ENCODE measurements at places on chromosomes 3 and 15.

- DNase-seq = no peak
These were observed 27.6 kb upstream of the CXCR6 start for GRCh38 chr3:45915518-45916231.

- DNase-seq = no peak
These were observed 835 bp downstream of the SEMA5B start for GRCh38 chr3:123026565-123027291.

GRCh38 chr15:70523192-70523591 lies 240.2 kb downstream of the UACA start:
- no peak for DNase-seq

DNA sequence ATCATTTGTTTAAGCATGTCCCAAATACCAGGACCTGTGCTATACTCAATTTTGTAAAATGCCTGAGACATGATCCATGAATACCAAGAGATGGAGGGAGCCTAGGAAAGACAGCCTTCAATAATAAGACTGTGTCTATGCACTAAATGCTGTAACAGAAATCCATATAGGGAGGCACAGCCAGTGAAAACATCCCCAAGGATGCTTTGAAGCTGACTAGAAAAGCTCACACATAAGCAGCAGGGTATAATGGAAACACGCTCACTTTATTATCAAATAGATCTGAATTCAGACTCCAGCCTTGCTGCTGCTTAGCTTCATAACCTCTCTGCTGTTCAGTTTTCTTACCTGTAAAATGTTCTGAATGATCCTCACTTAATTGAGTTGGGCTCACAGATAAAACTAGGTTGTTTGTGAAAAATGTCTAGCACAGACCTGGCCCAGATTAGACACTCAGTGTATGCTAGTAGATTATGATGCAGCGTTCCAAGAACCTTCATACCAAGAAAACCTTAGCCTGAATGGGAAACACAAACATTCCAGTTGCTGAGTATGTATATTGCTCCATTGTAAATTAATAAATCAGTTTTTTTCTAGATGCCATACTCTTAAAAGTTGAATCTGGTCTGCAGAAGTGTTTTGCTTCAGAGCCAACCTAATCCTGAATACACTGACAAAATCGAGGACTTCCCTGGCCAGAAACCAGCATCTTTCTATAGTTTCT lies 3.8 kb upstream of the LARP6 start:
- no peak for DNase-seq

GRCh38 chr15:69096196-69096595 lies 64.2 kb upstream of the GLCE start:
- no peak for DNase-seq

DNA sequence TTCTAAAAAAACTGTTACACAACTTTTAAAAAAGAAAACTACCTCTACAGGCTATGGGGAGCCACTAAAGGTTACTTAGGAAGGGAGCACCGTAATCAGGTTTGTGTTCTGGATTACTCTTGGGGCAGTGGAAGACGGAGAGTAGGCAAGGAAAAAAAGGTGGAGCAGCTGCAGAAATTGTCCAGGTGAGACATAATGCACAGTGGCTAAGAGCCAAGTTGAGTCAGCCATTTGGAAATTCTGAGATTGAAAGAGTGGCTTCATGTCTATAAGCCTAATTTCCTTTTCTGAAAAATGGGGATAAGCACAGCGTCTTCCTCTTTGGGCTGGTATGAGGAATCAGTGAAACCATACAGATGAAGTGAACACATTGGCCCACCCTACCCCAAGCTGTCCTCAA lies 195.2 kb downstream of the CADPS start:
- no peak for DNase-seq

GRCh38 chr15:99564221-99565048 lies 1.3 kb upstream of the MEF2A start:
- DNase-seq = peak; percentile 29

- DNase-seq = no peak
These were observed 2.7 kb downstream of the RIOX2 start for GRCh38 chr3:97969541-97969940.

DNA sequence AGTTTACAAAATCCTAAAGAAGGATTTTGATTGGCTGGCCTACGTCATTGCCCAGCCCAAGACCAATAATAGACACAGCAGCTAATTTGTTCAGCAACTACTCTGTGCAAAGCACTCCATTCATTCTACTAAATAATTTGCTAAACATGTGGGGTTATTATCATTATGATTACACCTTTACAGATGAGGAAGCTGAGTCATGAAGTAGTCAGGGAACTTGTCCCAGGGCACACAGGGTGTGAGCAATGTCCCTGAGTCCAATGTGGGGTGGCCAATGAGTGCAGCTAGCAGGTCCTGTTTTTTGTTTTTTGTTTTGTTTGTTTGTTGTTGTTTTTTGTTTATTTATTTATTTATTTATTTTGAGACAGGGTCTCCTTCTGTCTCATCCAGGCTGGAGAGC lies 183.6 kb downstream of the ABHD5 start:
- DNase-seq = no peak

GRCh38 chr3:14307656-14308302 lies 94.6 kb upstream of the SLC6A6 start:
- DNase-seq = no peak

GRCh38 chr3:57783186-57784088 lies 27.3 kb downstream of the SLMAP start:
- DNase-seq = no peak

DNA sequence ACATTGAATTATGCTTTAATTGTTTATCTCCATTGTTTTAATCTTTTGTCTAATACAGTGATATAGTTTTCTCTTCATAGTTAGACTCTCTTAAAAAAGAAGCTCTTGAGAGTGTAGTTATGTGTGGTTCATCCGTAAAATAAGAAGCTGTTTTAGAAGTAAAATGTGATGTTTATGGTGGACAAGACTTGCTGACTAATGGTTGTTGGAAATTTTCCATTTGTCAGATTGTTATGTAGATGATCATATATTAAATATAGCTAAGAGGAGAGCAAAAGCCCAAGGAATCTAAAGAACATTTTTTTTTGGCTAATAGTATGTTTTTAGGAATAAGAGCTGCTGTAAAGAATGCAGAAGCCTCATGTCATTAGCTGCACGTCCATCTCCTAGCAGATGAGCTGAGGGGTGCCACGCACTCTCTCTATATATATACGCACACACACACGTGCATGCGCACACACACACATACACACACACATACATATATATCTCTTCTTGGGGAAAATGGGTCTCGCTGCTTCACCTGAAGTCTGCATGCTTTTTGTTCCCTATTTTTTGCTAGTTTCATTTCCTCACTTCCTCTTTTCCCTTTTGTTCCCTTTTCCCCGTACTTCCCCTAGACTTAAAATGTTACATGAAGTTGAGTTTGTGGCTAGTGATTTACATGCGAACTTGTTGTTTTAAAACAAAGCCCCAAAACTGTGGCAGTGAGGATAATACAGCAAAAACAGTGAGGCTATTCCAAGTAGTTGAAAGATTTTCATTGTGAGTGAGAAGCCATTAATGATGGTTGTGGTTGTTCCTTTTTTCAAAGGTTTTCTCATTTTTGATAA lies 107.8 kb downstream of the MBNL1 start:
- DNase-seq = no peak

GRCh38 chr3:48565591-48566400 lies 2.2 kb upstream of the UCN2 start:
- no peak for DNase-seq

- no peak for DNase-seq
These were observed 432.5 kb downstream of the MFSD1 start for GRCh38 chr3:159234306-159234705.

DNA sequence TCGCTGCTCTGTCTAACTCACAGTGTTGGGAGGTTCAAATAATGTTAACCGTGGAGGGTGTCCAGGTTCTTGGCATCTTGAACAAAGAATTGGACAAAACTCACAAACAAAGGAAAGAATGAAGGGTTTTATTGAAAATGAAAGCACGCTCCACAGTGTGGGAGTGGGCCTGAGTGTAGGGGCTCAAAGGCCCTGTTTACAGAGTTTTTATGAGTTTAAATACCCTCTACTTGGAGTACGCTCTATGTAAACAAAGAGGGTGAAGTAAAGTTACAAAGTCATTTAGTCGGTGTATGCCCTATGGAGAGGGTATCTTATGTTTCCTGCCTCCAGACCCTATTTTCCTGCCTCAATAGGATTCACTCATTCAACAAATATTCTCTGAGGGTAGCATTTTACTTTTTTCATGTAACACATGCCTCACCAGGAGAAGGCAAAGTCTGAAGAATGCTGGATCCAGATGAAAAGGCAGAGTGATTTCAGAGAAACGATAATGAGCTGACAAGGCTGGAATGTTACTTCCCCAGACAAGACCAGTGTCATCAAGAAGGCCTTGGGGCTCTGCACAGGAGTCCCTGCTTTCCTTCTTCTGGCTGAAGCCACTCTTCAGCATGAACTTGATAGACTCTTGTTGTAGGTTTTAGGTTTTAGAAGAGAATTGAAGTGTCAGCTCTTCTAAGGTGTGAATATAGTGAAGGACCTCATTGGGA lies 163.6 kb downstream of the FAM43A start:
- DNase-seq = no peak

DNA sequence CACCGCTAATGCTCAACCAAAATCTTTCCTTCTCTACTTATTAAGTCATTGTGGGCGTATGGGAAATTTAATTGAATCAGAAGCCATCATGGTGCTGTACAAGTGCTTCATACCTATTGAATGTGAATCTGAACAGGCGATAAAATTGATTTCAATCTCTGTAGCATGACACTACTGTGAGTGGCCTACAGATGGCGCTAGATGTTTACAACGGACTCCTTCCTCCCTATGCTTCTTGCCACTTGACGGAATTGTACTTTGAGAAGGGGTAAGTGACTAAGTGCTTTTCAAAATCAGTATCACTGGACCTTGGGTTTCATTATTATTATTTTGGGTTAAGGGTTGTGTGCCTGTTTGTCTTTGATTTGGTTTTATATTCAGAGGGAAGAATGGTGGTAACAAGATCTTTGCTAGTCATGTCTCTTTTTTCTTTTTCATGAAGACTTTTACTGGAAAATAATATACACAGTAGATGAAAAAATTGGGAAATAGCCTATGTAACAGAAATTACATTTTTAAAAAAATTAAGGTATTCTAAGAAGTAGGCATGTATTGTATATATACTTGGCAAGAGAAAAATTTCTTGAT lies 35.4 kb downstream of the ACP3 start:
- DNase-seq = peak; percentile 72

- no peak for DNase-seq
These were observed 239.2 kb downstream of the THRB start for GRCh38 chr3:24255414-24255813.

GRCh38 chr3:23741036-23741706 lies 64.6 kb upstream of the UBE2E1 start:
- DNase-seq = no peak

- DNase-seq = peak; percentile 88
These were observed 88.3 kb downstream of the TMEM266 start for GRCh38 chr15:76147906-76148570.

- peak; percentile 50 for DNase-seq
These were observed 242.8 kb upstream of the UBE2E2 start for GRCh38 chr3:22960105-22960984.

- no peak for DNase-seq
These were observed 18.2 kb upstream of the ADPGK start for GRCh38 chr15:72801590-72802325.

DNA sequence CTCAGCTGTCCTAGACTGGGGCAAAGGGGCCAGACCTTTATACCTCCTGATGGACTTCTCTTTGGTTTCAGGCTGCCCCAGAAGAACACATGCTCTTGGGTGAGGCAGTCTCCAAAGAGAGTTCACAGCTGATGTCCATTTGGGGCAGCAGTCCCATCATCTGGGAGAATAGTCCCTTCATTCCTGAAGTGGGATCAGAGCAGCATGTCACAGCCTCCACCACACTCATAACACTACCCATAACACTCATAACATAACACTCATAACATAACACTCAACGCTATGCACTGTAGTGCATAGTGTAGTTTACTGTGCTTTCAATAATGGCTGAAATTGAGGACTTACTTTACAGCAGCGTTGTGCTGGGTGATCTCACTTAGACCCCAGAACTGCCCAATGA lies 36.7 kb upstream of the PLCL2 start:
- no peak for DNase-seq

DNA sequence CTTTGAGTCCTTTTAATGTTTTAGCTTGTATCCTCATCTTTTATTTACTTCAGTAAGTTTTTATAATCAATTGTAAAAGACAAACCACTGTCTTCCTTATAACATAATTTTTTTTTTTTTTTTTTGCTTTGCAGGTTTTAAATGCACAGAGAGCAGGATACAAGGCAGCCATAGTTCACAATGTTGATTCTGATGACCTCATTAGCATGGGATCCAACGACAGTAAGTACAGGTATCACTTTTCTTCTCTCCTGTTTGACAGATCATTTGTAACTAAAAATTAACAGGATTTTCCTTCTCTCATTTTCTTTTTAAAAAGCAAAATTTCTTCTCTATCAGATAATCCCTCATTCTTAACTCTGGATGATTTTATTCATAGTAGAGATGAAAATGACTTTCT lies 75.4 kb downstream of the PFN2 start:
- no peak for DNase-seq

DNA sequence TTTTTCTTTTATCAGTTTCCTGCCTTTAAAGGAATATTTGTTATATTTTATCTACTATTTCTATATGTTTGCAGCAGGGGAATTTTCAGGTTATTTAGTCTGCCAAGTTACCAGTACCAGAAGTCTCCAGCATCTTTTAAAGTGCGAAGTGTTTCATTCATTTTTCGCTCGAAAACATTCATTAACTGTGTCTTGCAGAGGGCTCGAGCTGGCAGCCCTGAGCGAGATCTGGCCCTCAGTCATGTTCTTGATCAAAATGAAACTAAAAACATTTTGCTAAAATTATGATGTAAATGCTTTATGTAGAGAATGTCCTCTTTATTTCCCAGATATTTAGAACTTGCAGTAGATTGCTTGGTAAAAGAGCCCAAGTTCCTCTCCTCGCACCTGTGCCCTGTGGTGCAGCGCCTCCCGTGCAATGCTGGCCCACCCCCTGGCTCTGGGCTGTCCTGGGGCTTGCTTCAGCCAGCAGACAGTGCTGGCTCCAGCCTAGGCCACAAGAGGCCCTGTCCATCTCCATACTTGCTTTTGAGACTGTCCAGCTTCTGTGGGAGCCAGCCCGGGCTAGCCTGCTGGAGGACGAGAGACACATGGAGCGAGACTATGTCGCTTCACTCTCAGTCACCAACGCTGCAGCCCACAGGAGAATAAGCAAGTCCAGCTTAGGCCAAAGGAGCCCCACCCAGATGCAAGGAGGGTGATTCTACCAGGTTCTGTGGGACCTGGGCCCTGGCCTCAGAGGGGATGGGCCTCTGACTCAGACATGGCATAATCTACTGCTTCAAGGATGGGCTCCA lies 71.9 kb upstream of the PRR23E start:
- DNase-seq = no peak

- DNase-seq = no peak
These were observed 34.2 kb downstream of the ATP2B2 start for GRCh38 chr3:10471054-10471688.

Measured in HEK293T (cell line).